Occipital lobe (tissue), 3 donors: ENCODE measurements at places on chromosomes 6 and 20. TPM values are rescaled to one million over a fixed set of nuclear protein-coding genes. Genes with fewer than 3 reads are reported as not detected.

DNA sequence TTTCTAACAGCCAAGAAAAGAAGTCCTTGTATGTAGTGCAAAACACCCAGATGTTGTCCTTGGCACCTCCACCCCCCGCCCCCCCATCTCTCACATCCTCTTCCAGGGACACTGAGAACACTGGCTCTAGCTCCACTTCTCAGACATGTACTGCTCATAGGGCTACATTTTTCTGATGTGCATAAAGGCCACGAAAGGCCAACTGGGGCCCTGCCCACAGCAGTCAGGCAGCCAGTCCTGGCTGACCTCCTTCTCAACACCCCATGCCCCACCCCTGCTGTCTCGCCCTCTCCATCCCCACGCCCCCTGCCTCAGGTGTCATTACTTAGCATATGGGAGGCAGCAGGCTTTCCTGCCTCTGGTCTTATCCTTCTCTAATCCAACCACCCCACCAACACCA is 11.3 kb downstream of the GABRR1 start:
- no peak for DNase-seq

DNA sequence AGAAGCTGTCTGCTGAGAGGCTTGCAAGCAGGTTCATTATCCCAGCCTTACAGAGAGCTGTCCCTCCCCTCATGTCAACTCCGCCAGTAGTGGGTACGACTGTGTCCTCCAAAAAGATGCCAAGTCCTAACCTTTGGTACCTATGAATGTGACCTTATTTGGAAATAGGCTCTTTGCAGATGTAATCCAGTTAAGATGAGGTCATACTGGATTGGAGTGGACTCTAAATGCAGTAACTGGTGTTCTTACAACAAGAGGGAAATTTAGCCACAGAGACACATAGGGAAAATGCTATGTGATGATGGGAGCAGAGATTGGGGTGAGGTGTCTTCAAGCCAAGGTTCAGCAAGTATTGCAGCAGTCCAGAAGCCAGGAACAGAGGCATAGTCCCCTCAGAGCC is 90.8 kb upstream of the FOXP4 start:
- no peak for DNase-seq

The EYA2 gene
- total RNA-seq = 0.94 TPM

The COL11A2 gene
- 0.94 TPM for total RNA-seq

- no peak for DNase-seq
Observed at GRCh38 chr6:39891976-39892375, 42.3 kb downstream of the MOCS1 start.

DNA sequence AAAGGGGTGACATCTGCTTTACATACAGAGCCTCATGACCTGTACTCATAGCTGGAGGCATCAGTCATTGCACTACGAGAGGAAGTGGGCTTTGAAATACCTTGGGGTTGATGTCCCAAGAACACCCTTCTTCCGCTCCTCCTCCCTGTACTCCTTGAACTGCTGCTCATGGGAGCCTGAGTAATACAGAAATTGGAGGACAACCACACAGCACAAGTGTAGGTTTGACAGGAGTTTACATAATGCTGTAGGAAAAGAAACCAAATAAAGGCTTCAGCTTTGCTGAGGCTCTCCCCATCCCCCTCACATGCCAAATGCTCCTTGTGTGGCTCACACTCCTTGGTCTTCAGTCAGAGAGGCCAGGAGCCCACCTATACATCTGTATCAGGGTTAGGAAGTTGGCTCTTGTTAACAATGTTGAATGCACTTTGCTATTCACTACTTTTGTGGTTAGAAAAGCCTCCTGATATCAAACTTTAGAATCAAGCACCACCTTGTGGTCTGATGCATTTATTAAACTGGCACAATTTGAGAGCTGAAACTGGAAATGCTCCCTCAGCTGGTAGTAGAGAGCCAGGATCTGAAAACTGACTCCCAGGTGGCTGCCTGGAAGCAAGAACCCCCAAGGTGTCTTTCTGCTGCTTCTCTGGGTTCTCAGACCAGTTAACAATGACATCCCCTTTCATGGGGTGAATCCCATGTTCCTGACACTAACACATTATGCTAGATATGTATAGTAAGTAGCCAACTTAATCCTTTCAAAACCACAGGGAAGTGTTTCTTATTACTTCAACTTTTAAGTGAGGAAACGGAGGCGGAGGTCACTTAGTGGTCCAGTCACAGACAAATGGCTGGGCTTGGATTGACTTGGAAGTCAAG is 56.2 kb upstream of the EDN1 start:
- peak; percentile 16 for DNase-seq

- DNase-seq = no peak
Observed at GRCh38 chr20:46807998-46808397, 86.6 kb upstream of the EYA2 start.

GRCh38 chr6:157468054-157468453 is 87.1 kb downstream of the ZDHHC14 start:
- no peak for DNase-seq

GRCh38 chr6:63014290-63014689 is 197.0 kb upstream of the FKBP1C start:
- no peak for DNase-seq

DNA sequence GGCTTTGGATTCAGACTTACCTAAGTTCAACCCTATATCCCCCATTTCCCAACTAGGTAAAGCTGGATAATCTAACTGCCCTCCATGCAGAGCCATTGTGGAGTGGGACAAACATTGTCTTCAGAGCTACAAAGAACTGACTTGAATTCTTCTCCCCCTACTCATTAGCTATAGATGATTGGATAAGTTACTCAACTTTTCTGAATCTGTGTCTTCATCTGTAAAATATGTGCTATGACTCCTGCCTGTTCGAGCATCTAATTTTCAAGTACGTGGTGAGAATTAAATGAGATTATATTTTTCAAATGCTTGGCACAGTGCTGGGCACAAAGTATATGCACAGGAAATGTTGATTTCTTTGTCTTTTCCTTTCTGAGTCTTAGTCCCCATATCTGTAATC is 240.3 kb upstream of the TCF21 start:
- no peak for DNase-seq

- no peak for DNase-seq
Observed at GRCh38 chr20:461254-462198, 807 bp downstream of the TBC1D20 start.

DNA sequence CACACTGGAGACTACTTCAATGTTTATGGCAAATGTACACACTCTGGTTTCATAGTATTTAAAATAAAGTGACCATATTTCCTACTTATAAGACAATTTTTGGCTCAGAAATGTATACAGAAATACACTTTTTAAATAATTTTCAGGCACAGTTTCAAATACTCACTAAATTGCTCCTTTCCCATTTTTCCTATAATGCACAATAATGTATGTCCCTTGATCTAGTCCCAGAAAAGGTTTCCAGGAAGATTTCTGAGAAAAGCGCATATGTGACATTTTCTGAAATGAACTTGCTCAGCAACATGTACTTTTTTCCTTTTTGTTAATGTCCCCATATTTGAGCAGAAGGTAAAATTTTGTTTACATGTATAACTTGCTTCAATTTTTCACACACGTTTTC is 591.4 kb downstream of the CD109 start:
- no peak for DNase-seq

The FAM162B gene
- 2.8 TPM for total RNA-seq

- DNase-seq = no peak
Observed at GRCh38 chr20:11267762-11268335, 594.0 kb upstream of the JAG1 start.

DNA sequence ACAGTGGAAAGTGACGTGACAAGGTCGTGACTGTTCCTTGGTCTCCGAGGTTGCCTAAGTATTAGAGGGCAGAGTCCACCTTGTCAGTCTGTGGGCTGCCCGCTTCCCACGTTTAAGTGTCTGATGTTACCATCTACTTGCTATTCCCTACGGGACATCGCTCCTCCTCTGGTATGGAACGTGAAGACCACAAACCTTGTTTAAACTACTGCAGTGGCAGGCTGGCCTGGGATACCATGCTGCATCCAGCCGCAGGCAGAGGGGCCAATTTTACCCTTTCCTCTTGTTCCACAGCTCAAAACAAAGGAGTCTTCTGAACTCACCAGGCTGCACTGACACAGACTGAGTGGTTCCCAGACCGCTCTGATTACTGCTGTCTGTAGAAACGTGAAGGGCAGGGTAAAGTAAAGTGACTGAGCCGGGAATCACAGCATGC is 275.9 kb downstream of the FOXC1 start:
- DNase-seq = no peak

The LPA gene
- total RNA-seq = 1.4 TPM

The DPPA5 gene
- total RNA-seq = not detected

DNA sequence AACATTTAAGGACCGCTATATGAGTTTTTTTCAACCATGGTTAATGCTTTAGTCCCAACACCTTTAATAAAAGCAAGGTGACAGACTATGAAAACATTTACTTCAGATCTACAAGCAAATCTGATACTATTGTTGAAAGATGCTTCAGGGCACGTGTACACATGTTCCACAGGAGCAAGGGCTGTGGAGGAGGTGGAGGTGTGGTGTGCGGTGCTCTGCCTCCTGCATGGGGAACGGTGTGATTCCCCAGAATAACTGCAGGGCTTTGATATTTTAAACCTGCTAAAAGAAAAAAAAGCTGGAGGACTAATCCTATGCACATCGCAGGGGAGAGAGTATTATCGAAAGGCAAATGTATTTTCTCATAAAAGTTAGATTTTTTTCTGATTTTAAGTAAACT is 188.1 kb upstream of the CEP162 start:
- DNase-seq = no peak

DNA sequence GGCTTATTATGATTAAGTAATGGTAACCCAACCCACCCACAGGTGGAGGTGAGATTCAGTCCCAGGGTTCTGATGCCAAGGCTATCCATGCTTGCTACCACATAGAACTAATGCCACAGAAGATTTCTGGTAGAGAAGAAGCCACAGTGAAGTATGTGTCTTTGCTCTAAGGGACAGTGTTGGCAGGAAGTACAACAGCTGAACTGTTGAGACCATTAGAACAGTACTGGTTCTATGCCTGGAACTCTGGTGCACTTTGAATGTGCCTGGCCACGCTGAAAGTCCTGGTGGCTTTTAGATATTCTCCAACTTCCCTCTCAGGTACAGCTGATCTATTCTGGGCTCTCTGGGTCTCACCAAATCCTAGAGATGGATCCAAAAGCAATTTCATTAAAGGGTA is 7.8 kb downstream of the STX7 start:
- no peak for DNase-seq

DNA sequence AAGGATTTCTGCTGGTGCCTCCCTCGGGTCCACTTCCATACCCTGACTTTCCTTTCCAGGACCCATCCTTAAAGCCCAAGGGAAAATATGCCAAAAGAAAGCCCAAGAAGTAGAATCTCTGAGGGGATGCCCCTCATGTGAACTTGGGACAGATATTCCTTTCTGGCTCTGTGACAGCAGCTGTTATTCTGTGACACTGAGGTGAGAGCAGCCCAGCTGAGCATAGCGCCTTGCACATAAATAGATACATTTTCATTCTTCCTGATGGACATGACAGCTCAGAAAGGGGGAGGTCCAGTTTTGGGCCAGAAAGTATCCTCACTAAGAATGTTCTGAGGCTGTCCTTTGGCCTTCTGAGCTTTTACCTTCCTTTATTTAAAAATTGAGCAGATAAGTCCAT is 353.2 kb downstream of the SAMD5 start:
- DNase-seq = no peak

DNA sequence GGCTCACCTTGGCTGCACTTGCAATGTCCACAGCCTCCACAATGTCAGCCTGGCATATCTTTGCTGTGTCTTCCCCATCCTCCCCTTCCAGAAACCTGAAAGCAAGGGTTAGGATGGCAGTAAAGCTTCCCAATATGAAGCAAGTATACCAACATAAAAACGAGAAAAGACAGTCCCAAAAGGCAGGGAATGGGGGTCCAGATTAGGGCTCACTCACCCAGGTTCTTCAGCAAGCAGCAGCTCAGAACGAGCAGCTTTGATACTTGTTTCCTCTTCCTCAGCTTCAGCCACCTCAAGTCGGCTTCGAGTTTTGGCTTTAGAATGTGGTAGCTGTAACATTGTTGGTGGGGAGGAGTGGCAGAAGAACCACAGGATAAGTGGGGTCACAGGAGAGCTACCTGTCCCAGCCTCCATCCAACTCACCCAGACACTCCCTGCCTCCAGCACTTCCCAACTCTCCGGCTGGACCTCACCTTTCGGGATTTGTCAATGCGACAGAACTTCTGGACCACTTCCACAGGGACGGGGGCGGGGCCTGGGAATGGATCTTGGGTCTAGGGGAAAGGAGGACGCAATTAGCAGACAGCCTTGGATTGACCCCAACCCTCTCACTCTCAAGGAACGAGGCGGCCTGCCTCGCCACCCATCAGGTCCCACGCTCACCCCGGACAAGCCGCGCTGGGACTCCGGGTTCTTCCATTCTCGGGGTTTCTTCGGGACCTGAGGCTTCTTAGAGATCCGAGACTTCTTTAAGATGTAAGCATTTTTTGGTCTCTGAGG is 708 bp downstream of the WDR46 start:
- DNase-seq = no peak

GRCh38 chr6:47061309-47062300 is 19.5 kb upstream of the ADGRF1 start:
- no peak for DNase-seq

DNA sequence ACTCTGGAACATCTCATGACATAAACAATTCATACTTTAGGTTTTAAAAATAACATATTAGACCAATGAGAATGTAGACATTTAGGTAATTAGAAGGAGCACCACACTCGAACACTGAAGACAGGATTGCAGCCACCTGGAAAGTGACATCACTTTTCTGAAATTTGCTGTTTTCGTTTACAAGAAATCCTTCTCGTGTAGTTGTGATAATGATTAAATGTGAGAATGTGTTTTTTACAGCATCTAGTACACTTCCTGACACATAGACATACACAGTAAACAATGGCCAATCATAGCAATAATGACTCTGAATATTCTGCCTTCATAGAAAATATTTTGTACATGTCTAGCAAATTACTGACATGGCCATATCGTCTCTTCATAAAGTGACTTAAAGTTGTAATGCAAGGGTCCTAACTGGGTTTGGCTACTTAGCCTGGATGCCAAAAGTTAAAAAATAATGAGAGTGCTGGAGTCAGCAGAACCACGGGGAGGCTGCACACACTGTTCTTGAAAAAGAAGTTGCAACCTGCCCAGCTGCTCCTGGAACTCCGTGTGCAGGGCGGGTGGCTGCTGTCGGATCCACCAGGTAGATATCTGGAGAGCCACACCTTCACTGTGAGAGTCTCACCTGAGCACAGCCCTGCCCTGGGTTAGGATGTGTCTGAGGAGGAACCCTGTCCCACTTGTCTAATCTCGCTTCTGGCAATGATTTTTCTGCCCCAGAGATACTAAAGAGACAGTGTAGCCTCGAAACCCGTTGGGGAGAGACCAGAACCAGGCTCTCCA is 212.9 kb downstream of the QKI start:
- no peak for DNase-seq

- no peak for DNase-seq
Observed at GRCh38 chr6:118382126-118382525, 166.0 kb upstream of the PLN start.

The FOXA2 gene
- not detected for total RNA-seq

The CPNE1 gene
- 55.1 TPM for total RNA-seq
